Fibroblast of skin of left quadriceps (primary cell): ENCODE measurements at places on chromosomes 1 and 21.

DNA sequence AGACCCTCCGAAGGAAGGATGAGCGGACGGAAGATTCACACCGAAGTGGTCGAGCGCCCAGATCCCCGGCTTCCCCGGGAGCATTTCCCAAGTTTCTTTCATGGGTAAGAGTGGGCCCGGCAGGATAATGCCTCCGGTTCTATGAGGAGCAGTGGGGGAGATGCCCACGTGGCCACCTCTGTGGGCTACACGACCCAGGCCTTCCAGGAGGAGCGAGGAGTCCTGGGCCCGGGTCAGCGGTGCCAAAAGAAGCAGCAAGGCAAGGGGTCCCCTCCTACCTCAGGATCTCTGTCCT lies 7.9 kb upstream of the NBPF11 start:
- DNase-seq = no peak

DNA sequence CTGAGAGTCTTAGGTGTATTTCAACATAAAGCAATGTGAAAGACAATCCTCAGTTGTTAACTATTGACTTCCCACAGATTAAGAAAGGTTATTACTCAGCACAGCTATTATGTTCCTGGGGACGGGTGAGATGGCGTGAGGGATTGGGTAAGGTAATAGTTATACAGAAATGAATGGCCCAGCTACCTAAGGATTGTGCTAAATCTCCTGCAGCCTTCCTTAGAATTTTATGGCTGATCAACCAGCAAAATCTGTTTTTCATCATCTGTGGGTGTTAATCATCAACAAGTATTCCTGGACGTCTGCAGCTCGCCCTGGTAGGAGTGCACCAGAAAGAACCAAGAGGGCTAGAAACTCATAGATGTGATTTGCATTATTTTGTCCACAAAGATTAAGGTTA lies 146.0 kb upstream of the IVNS1ABP start:
- DNase-seq = peak; percentile 82

- peak; percentile 21 for DNase-seq
Observed at GRCh38 chr1:92709738-92710137, 75.2 kb downstream of the EVI5 start.

DNA sequence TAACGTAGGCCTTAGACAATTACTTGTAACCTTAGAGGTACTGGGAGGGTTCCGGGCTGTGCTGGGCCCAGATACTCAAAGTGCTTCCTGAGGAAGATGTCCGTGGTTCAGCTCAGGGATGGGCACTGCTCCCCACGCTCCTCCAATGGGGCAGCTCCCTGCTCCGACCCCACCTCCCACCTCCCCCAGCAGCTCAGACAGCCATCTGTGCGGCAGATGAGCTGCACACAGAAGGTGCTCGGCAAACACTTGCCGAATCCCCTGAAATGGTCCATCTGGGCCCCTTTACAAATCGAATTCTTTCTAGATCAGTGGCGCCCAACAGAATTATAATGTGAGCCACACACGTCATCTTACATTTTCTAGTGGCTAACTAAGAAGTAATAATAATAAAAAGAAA lies 242.4 kb upstream of the RAB4A start:
- DNase-seq = no peak

DNA sequence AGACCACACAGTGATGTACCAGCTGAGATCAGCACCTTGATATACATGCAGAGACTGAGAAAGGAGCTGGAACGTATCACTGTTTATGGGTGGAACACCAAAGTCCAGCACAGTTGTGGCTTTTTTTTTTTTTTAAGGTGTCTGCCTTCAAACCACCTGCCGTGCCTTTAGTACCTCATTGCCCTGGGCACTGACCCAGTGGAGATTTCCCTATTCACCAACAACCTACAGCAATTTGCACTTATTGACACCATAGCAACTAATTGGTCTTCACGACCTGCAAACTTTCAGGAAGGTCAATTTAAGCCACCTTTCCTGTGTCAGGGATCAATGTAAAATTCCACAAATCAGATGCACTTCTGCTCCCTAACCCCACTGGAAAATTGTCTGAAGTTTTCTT lies 181.6 kb upstream of the ADGRL2 start:
- no peak for DNase-seq

- no peak for DNase-seq
Observed at GRCh38 chr1:2130156-2130555, 64.4 kb downstream of the FAAP20 start.
